ENCODE measurements at places on chromosomes 4 and X.

- no peak for DNase-seq
Observed at GRCh38 chrX:50577326-50577725, 106.7 kb upstream of the DGKK start.

- DNase-seq: no peak
Observed at GRCh38 chrX:78283511-78283910, 43.9 kb downstream of the CYSLTR1 start.

- no peak for DNase-seq
Observed at GRCh38 chr4:185716577-185717376, 95.2 kb downstream of the SORBS2 start.

GRCh38 chrX:130197464-130197863, 25.7 kb downstream of the RAB33A start:
- DNase-seq: no peak

DNA sequence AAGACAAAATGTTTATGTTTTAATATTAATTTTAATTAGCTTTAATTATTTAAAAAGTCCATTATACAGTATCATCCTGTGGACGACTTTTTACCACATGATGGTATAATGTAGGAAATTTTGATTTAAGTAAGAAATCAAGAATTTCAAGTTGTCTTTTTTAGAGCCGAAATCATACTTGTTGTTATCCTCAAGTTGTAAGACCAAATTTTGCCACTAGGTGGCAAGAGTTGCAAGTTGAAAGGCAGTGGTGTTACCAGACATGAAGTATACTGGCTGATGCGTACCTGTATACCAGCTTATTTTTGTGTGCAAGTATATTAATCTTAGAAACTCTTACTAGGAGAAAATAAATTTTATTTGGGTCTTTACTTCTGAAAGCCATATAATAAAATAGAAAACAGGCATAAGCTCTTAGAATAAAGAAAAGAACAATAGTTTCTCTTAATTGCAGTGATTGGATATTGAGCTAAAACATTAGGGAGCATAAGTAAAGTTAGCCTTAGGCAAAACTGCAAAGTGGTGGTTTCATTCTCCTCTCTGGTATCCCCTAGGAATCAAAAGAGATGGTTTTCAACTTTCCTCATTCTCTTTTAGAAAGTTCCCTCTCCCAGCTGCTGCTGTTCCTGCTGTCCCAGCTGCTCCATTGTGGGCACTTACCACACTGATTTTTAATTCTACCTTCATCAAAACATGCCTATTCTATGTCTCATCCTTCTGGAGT, 118.0 kb upstream of the WDFY3 start:
- no peak for DNase-seq

DNA sequence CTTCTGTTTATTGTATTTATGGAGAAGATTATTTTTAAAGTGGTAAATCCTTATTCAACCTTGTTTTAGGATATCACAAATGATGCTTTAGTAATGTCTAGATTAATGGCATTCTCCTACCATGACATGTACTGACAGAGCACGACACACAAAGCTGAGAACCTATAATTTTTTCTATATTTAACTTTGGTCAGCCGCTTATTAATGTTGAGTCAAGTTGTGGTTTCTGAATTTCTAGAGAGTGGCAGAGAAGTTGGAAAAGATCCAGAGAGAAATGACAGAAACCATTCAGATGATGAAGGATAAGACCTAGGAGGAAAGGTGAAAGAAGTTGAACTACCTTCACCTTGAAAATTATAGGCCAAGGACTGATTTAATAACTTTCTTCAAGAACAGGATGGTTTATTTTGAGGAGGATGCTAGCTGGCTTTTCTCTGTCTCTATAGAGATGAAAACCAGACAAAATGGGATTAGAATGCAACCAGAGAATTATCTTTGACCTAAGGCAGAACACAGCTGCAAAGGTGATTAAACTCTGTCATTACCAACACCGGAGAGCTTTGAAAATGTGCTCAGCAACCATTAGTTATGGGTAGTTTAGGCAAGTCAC, 62.6 kb upstream of the TSPAN5 start:
- DNase-seq: no peak

- DNase-seq: no peak
Observed at GRCh38 chrX:14357314-14357713, 172.0 kb upstream of the GLRA2 start.

- no peak for DNase-seq
Observed at GRCh38 chr4:53592122-53592521, 836 bp upstream of the LNX1 start.

DNA sequence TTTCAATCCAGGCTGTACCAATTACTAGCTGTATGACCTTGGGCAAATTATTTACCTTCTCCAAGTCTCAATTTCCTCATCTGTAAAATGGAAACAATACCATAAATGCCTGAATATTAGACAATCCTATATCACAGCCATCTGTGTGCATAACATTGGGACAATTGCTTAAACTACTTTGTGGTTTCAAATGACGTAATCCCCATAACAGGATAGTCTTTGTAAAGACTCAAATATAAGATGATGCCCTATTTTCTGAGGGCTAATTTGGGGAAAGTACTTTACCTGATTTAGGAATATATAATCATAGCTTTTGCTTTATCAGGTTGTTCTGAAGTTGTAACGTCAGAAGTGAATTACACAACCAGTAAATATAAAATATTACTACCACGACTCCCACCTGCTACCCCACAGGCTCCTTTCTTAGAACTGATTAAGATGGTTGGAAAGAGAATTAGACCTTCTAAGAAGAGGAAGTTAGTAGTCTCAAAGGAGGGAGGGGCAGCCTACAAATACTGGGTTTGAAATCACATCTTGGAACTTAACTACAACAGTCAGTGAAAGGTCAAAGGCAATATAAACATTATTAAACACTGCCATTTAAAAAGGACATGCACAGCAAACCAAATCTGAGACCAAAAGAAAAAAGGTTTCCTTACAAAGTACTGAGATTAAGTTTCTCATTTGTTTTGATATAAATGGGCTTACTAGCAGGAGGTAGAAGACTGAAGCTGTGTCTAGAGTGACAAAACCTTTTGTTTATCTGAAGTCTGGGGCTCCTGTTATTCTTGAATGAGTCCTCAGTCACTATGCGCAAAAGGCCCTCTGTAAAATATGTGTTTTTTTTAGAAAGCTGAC, 215.0 kb downstream of the SCFD2 start:
- no peak for DNase-seq

DNA sequence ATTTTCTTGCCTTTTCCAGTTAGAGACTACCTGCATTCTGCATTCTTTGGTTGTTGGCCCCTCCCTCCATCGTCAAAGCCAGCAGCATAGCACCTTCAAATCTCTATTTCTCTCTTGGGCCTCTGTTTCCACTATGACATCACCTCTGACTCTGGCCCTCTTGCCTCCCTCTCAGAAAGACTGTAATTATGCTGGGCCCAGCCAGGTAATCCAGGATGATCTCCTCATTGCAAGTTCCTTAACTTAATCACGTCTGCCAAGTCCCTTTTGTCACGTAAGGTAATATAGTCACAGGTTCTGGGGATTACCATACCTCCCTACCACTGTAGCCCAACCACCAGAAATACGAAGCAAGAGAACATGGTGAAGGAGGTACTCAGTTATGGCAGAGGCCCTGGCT, 39.3 kb upstream of the NYX start:
- no peak for DNase-seq

GRCh38 chrX:13821738-13822137, 4.8 kb upstream of the GPM6B start:
- DNase-seq: no peak

DNA sequence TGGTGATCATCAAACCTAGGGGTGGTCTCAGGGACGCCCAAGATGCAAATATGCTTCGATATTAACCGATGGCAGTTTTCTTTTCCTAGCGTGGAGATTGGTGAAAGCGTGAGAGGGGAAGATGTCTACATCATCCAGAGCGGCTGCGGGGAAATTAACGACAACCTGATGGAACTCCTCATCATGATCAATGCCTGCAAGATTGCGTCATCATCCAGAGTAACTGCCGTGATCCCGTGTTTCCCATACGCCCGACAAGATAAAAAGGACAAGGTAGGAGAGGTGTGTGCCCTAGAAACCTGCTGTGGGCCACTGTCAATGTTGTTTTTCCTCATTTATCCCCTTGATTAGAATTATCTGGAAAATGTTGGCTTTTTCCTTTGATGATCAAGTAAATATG, 7.9 kb downstream of the PRPS2 start:
- DNase-seq: no peak

DNA sequence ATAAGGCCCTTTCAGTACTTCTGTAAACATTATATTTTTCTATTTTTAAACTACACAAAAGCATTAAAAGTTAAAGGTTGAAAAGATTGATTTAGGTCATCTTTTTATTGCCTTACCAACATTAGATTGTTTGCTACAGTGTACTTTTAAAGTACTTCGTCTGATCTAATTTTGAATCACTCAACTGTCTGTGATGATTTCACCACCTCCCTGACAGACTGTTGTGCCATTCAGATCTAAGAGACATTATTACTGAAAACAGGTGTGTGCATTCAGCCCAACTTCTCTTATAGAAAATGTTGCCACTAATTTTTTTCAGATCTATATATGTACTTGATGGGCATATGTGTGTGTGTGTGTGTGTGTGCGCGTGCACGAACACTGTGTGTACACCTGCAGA, 39.3 kb downstream of the GASK1B start:
- DNase-seq: no peak

DNA sequence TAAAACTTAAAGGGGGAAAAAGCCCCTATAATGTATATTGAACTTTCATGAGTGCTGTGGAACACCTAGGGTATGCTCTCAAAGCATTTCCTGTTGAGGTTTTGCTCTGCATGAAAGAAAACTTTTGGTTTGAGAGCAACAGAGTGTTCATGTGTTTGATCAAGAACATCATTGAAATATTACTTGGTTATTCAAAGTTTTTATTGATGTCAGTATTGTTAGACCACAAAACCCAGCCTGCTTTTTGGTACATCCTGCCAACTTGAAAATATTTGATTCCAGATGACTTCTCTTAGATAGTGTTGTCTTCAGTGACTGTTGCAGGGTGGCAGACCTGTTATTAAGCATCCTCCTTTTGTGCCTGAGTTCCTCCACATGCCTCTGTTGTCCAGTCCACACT, 68.0 kb downstream of the N4BP2 start:
- no peak for DNase-seq
